T-cell (primary cell): ENCODE measurements at places on chromosomes 2 and 18. TPM values are rescaled to one million over a fixed set of nuclear protein-coding genes. Genes with fewer than 3 reads are reported as not detected.

GRCh38 chr2:60558536-60558935 is 5.1 kb upstream of the BCL11A start:
- no peak for DNase-seq

- DNase-seq: no peak
Measured at GRCh38 chr18:35172009-35172408, 68.8 kb upstream of the ZNF397 start.

GRCh38 chr2:20282916-20283592 is 58.1 kb upstream of the SDC1 start:
- no peak for DNase-seq

DNA sequence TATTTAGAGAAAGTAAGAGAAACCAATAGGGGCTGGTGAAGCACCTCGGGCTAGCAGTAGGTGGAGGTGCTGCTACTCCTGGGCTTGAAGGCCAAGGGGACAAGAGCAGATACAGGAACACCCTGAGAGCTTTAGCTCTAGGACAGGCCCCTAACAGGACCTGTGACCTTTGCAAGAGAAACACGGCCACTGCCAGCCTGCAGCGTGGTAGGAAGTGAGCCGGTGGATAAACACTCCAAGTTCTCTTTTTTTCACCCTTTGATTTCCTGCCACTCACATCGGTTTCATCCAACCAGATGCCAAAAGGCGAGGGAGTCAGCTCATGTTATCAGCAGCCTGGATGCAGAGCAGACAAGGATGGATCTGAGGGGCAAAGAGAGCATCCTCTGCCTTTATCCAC is 66.8 kb upstream of the SPRED2 start:
- DNase-seq: no peak

DNA sequence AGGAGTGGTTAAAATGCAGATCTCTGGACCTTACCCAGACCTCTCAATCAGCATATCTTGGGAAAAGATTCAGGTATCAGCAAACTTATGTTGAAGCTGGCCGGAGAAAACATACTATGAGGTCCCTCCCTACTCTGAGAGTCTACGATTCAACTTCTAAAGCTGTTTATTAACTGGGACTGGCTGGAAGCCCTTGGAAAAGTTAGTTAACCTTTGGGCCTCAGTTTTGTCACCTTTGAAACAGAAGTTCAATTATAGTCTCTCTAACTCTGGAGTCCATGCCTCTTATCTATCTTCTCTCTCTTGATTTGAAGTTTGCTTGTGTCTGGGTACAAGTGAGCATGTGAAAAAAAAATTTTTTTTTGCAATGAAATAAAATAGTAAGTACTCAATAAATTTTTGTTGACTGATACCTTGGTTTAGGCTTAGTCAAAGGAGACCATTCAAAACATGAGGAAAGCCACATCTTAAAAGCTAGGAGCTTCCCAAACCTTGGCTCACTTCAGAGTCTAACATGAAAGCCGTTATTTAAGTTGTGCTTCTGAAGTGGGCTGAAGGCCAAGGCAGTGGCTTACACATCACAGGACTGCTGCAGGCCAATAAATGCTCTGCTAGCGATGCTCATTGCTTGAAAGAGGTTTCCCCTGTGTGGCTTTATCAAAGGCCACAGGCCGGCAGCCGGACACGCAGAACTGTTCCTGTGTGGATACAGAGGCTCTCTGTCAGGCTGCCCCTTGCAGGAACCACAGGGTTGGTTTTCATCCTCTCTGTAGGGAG is 110.6 kb upstream of the FAM136A start:
- DNase-seq: no peak

DNA sequence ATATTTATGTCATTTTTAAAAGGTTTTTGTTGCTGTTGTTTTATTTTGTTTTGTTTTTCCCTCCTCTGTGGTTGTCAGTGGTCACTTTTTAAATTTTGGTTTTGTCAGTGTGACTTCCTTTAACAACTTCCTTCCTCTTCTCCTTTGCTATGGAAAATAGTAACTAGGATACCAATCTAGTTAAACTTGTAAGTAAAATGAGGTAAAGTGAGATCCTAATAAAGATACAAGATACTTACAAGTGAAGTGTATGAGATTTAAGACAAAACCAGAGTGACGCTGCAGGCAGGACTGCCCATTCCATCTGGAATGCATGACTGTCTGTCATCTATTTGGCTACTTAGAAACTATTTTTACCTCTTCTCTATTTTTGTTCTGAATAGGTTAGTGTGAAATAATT is 30.6 kb upstream of the CREB1 start:
- DNase-seq: no peak

GRCh38 chr2:17827316-17827715 is 11.1 kb downstream of the MSGN1 start:
- DNase-seq: no peak

- no peak for DNase-seq
Measured at GRCh38 chr2:101770726-101771125, 73.2 kb downstream of the MAP4K4 start.

GRCh38 chr2:39664888-39665591 is 677 bp upstream of the TMEM178A start:
- no peak for DNase-seq

DNA sequence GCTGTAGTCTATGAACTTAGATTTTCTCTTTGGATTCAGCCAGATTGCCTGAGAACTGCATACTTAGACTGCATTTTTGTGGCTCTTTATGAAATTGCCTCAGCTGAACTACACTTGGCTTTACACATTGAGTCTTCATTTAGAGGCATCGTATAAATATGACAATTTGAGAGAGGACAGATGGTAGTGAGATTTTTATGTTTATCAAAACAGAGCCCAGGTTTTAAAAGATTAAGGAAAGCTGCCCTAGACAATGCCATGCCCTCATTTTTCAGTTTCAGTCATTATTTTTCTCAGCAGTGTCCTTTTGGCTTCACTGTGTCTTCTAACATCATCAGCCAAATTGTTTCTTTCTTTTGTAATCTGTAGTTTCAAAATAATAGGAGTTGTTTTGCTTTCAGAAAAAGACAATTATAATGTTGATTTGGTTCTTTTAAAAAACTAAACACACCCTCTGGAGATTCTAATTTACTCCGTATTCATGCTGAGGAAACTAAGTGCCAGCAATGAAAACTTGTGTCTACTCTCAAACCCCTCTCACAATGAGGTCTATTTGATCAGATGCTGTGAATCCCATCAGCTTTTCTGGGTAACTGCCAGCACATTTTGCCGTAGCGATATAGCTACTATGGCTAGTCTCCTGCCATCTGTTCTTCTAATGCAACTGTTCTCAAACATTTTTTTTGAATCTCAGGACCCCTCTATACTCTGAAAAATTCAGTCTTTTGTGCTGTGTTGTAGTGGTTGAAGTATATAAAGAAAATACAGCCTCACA is 46.2 kb downstream of the TWSG1 start:
- DNase-seq: no peak

CCDC74B gene
- 0.61 TPM for total RNA-seq

DNA sequence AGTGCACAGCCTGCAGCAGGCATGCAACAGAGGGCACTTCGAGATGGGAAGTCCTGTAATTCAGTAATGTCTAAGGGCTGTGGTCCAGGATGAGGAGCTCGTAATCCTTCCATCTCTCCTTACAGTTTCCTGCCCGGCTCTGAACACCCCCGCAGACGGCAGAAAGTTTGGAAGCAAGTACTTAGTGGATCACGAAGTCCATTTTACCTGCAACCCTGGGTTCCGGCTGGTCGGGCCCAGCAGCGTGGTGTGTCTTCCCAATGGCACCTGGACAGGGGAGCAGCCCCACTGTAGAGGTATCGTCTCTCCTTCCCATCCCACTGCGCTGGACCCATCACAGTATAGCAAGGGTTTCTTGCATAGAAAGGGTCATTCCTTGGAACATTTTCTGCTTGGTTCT is 26.7 kb downstream of the FBLN7 start:
- DNase-seq: no peak

CHRNG gene
- not detected for total RNA-seq

DNA sequence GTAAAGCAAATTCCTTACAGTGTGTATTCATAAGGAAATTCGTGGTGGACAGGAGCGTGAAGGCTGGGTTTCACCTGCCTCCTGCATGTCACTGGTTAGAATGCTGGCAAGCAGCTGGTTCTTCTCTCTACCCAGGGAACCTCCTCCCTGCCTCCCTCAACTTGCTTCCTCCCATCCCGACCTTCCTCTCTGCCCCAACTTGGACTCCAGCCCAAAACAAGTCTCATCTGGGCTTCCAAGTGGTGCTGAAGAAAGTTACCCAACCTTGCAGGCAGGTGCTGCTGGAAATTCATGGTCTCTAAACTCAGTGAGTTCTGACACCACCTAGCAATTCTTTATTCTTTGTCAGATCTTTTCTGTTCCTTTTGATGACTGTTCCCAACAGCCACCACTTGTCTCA is 184.5 kb downstream of the BCL2 start:
- no peak for DNase-seq

C2orf78 gene
- not detected for total RNA-seq

DNA sequence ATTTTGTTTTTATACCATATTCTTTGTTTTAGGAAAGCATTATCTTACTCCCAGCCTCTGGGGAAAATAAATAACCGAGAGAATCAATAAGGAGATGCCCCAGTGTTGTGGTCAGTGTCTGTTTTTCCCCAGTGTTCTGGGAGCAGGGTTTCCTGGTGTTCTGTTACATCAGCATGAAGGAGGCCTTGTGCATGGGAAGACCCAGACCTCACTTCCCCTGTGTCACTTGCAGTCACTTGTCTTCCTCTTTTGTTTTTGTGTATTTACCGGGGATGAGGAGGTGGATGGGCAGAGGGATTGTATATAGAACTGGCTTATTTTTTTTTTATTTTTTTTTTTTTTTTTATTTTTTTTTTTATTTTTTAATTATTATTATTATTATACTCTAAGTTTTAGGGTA is 45.0 kb upstream of the MGAT5 start:
- no peak for DNase-seq

DSEL gene
- 0.82 TPM for total RNA-seq

MRO gene
- total RNA-seq: not detected

DNA sequence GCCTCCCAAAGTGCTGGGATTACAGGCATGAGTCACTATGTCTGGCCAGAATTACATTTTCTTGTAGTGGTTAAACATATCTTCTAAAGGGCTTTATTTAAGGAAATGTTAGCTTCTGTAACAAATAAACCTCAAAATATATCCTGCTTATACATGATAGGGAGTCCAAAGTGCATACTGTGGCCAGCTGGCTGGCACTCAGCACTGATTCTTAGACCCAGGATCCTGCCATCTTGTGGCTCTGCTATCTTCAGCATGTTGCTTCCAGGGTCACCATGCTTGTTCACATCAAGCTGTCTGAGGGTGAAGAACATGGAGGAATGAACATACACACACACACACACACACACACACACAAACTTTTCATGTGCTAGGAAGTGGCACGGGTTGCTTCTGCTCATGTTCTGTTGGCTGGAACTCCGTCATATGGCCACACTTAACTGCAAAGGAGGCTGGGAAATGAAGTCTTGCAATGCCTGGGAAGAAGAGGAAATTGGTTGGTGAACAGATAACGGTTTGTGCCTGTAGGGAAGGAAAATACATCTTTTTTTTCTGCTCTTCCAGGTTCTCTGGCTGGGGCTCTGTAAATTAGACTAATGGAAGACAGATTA is 40.0 kb downstream of the NPPC start:
- no peak for DNase-seq

DNA sequence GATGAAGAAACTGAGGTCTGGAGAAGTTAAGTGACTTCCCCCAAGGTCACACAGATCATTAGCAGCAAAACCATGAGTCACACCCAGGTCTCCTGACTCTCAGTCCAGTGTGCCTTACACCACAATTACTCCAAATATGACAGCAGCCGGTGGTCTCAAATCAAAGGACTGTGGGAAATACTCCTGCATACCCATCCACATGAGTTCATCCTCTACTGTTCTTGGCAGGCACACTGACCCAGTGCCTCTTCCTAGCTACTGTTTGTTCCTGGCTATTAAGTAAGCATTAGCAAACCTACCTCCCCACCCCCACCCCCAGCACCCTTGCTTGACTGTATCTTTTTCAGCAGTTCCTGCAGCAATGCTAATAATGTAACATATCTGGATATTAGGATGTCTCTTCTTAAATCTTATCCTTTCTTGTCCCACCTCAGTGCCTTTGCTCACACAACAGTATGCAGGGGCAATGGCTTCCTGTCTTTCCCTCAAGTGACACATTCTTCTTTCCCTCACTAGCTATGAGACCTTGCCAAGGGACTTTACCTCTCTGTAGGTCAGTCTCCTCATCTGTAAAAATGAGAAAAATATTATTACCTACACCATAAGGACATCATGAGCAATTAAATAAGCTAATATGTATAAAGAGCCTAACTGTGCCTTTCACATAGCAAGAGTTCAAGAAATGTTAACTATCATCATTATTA is 46.2 kb downstream of the FAM98A start:
- no peak for DNase-seq
